Stimulated activated naive CD4-positive, alpha-beta T cell (primary cell): ENCODE measurements at places on chromosomes 13 and 19.

DNA sequence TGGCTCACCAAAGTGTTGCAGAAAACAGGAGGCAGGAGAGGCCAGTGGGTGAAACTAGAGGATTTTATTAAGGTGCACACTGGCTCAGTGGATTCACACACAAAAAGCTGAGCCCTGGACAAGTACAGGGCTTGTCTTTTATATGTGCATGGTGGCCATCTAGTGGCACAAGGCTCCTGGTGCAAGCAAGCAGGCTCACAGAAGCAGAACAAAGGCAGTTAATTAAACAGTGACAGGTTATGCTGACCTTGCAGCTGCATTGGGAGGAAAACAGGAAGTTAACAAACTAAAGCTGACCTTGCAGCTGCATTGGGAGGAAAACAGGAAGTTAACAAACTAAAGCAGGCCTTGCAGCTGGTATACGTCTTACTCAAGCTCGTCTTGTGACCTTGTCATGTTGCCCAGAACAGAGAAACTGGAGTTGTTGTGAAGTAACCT is 65.3 kb upstream of the ZNF681 start:
- DNase-seq, result no peak

GRCh38 chr13:47166336-47166735 is 269.5 kb upstream of the HTR2A start:
- no peak for DNase-seq

- no peak for DNase-seq
These were observed 122.3 kb downstream of the SLC7A1 start for GRCh38 chr13:29473166-29473565.

DNA sequence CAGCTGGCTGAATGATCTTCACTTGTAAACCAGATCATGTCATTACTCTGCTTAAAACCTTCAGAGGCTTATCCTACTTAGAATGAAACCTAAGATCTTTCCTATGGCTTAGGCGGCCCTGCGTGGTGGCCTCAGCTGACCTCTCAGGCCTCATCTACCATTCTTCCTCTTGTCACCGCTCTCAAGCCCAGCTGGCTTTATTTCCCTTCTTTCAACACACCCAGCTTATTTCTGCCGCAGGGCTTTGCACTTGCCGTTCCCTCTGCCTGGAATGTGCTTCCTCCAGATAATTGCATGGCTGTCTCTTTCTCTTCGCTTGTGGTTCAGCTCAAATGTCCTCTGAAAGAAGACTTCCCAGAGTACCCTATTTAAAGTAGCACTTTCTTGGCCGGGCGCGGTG is 3.6 kb upstream of the ASF1B start:
- no peak for DNase-seq

DNA sequence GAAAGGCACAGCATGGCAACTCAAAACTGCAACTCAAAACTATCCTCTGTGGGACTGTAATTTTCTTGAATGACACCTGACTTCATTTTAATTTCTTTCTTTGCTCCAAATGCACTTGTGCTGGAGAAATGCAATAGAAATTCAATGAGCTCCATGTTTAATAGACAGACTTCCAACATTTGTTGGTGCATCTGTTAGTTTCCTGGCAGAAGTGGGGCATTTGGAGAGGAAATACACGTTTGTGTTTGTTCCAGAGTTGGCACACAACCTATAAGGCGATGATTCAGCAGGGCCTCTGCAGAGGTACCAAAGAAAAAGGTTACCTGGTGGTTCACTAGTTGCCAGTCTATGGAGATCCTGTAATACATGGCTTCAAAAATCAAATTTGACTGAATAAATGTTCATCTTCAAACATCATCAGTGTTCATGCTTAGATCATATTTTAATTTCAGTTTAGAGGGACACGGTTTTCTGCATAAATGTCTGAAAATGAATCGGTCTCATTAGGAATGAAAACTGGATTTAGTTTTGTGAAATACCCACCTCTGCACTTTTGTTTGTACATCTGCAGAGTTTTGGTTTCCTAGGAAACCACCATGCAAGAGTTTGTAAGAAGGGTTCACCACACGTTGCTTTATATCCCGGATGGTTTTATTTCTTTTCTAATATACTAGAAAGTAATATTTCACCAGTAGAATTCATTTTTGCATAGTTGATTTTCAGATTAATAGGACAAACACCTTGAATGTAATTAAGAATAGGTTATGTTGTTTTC is 21.8 kb upstream of the OBI1 start:
- no peak for DNase-seq
